ENCODE measurements at places on chromosomes 7 and 10.

DNA sequence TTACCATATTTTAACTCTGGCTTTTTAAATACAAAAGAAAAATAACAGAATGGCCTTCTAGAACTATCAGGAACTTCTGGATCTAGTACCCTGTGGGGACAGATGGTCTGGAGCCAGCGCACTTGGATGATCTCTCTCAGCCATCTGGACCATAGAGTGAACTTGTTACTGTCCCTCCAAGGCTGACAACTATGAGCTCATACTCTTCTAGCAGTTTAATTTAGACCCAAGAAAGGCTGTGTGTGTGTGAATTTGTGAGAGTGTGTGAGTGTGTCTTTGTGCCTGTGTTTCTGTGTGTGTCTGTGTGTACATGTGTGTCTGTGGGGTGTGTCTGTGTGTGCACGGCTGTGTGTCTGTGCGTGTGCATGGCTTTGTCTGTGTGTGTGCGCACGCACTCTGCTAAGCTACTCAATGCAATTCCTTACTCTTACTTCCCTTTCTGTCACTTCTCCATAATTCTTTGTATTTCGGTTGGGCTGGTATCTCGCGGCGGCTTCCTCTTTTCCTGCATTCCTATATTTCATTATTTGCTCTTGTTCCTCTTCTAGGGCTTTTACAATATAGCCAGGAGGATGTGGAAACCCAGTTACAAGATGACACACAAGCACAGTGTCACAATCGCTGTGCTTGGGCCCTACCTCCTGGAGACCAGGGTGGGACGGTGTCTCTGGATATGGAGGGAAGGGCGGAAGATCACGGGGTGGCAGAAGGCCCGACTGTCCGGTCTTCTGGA is 51.9 kb downstream of the IKZF1 start:
- H3K4me1 ChIP-seq: no peaks in the 10 kb centered on the region
- DNase-seq: no peak
- H3K27me3 ChIP-seq: no peaks in the 10 kb centered on the region
- H3K36me3 ChIP-seq: no peaks in the 10 kb centered on the region

- H3K4me3 ChIP-seq: no peak overlapping the region
- no peaks in the 10 kb centered on the region for H3K27me3 ChIP-seq
- H3K27ac ChIP-seq: no peak overlapping the region
- no peak for DNase-seq
- no peaks in the 10 kb centered on the region for H3K4me1 ChIP-seq
- H3K36me3 ChIP-seq: no peaks in the 10 kb centered on the region
Measured at GRCh38 chr7:111887734-111888133, 318.5 kb downstream of the DOCK4 start.

- no peak overlapping the region for H3K4me3 ChIP-seq
- no peaks in the 10 kb centered on the region for H3K27me3 ChIP-seq
- H3K27ac ChIP-seq: no peak overlapping the region
- peak; percentile 90 for DNase-seq
- no peaks in the 10 kb centered on the region for H3K36me3 ChIP-seq
- H3K4me1 ChIP-seq: no peaks in the 10 kb centered on the region
Measured at GRCh38 chr7:129218514-129219062, 6.2 kb upstream of the AHCYL2 start.

DNA sequence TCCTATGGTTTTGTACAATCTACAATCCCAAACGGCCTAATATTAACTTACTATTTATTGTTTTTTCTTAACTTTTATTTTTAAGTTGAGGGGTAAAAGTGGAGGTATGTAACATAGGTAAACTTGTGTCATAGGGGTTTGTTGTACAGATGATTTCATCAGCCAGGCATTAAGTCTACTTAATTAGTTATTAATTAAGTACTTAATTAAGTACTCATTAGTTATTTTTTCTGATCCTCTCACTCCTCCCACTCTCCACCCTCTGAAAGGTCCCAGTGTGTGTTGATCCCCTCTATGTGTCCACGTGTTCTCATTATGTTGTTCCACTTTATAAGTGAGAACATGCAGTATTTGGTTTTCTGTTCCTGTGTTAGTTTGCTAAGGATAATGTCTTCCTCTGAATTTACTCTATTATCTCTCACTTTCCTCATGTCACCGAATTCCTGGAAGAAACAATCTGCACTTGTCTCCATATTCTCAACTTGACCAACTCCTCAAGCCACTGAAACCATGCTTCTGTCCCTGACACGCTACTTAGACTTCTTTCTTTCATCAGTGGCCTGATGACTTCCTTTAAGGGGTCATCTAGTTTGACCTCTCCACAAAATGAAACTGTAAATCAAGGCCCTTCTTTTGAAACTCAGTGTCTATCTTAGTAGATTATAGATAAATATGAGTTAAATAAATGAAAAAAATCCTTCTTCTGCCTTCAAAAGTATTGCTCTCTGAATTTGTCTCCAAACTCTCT is 9.1 kb downstream of the CACNA2D1 start:
- no peaks in the 10 kb centered on the region for H3K36me3 ChIP-seq
- H3K27ac ChIP-seq: no peak overlapping the region
- DNase-seq: no peak
- no peaks in the 10 kb centered on the region for H3K4me1 ChIP-seq
- no peaks in the 10 kb centered on the region for H3K27me3 ChIP-seq

DNA sequence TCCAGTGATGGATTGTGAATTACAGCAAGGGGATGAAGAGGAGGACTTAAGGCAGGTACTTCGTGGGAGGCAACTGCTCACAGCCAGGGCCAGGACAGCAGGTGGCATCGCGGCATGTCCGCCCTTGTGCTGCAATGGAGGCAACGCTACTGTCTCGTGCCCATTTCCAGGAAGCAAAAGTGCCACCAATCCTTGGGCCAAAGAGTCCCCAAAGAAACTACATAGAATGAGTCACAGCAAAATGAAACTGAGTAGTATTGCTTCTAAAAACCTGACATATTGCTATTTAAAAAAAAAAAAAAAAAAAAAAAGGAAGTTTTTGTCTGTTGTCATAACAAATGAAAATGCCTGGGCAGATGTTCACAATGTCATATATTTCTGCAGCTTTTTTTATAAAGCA is 46.6 kb downstream of the RSU1 start:
- no peaks in the 10 kb centered on the region for H3K27me3 ChIP-seq
- H3K36me3 ChIP-seq: no peaks in the 10 kb centered on the region
- H3K4me1 ChIP-seq: no peaks in the 10 kb centered on the region
- DNase-seq: no peak
- H3K27ac ChIP-seq: no peak overlapping the region

DNA sequence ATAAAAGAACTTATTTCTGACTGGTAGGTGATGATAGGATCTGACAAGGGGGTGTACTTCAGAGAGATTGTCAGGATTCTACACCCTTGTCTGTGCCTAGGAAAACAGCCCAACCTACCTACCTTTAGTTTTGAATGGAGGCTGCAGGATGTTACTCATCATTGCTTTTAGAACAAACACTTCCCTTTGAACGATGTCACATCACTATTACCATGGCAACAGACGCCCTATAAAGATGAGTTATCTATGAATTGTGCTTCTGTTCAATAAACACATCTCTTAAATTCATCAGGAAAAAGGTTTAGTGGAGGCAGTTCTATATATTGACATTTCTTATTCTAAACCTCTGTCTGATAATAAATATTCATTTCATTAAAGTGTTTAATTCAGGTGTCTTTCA is 362.4 kb downstream of the CNTNAP2 start:
- no peaks in the 10 kb centered on the region for H3K36me3 ChIP-seq
- no peaks in the 10 kb centered on the region for H3K27me3 ChIP-seq
- no peak overlapping the region for H3K27ac ChIP-seq
- H3K4me1 ChIP-seq: no peaks in the 10 kb centered on the region
- no peak overlapping the region for H3K4me3 ChIP-seq

DNA sequence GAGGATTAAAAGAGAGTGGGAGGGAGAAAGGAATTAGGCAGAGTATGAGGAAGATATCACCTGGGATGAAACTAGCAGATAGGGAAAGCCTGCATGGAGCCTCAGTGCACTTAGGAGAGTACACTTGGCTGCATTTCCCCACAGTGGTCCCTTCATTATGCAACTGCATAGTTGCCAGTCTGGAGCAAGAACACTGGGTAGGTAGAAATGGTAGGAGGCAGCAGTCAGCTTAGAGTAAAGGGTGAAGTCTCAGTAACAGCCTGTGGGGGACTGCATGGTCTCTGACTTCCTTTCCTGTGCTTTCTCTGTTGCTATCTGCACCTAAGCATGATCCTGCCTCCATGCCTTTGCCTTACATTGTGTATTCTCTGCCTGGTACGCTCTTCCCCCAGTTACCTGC is 14.0 kb upstream of the PCGF5 start:
- H3K4me3 ChIP-seq: no peak overlapping the region
- no peaks in the 10 kb centered on the region for H3K36me3 ChIP-seq
- no peak overlapping the region for H3K27ac ChIP-seq
- no peaks in the 10 kb centered on the region for H3K27me3 ChIP-seq
- H3K4me1 ChIP-seq: no peaks in the 10 kb centered on the region

DNA sequence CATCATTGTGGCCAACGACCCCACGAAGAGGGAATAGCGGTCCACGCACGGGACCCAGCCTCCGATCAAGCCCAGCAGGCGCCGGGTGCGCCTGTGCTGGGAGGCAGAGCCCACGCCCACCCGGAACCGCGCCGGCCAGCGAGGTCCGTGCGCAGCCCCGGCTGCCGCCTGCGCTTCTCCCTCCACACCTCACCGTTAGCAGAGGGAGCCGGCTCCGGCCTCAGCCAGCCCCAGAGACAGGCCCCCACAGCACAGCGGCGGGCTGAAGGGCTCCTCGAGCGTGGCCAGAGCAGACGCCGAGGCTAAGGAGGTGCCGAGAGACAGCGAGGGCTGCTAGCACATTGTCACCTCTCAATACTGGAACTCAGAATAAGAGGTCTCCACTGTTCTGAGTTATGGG is 3.6 kb downstream of the ITPRID1 start:
- no peaks in the 10 kb centered on the region for H3K27me3 ChIP-seq
- H3K4me1 ChIP-seq: no peaks in the 10 kb centered on the region
- no peak overlapping the region for H3K4me3 ChIP-seq
- H3K27ac ChIP-seq: no peak overlapping the region

DNA sequence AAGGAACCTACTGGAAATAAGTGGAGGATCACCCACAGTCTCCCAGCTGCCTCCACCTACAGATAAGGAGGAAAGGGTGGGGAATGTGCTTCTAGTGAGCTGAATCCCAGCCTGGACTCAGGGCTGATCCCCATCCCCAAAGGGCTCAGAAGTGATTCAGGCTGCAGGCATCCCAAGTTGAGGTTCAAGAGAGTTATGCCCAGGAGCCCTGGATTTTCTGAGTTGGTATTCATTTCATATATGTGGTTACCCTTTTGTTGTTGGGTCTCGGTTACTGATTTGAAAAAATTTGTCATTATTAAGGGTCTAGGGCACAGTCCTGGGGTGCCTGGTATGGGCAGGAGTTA is 30.0 kb upstream of the SRGN start:
- H3K27ac ChIP-seq: no peak overlapping the region
- no peak for DNase-seq
- no peaks in the 10 kb centered on the region for H3K27me3 ChIP-seq
- no peaks in the 10 kb centered on the region for H3K36me3 ChIP-seq
- no peak overlapping the region for H3K4me3 ChIP-seq
- no peaks in the 10 kb centered on the region for H3K4me1 ChIP-seq

DNA sequence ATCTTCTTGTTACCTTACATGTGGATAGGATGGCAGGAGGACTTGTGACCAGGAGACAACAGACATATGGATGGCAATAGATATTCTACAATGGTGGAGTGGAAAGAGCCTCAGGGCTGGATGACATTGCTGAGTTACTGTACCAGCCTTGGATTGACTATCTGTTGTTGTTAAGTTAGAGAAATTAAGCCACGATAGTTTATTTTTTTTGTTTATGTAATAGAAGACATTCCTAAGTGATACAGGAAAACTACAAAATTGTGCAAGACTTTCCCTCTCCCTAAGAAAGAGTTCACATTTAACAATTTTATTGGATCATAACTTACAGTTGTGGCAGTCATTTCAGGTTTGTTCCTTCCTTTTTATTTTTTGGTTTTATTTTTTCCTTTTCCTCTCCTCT is 230.7 kb upstream of the CACNA2D1 start:
- no peaks in the 10 kb centered on the region for H3K36me3 ChIP-seq
- no peak overlapping the region for H3K4me3 ChIP-seq
- H3K27ac ChIP-seq: no peak overlapping the region
- H3K4me1 ChIP-seq: no peaks in the 10 kb centered on the region

GRCh38 chr7:103432712-103433111 is 13.3 kb downstream of the SLC26A5 start:
- DNase-seq: no peak
- H3K36me3 ChIP-seq: no peaks in the 10 kb centered on the region
- H3K4me1 ChIP-seq: no peaks in the 10 kb centered on the region

DNA sequence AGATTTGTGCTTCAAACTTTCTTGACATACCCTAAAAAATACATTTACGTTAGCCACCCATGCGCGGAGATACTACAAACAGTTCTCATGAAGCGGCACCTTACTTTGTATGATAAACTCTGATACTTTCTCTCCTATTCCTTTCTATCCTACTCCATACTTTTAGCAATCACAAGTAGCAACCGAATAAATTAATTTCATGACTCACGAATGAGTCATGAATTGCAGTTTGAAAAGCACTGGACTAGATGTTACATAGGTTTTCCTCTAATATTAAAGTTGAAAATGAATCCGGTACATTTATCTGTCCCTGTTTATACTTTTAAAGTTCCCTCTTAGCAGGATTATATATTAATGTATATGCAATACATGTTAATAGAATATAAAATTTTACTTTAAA is 67.6 kb downstream of the CUBN start:
- no peak for DNase-seq
- no peaks in the 10 kb centered on the region for H3K36me3 ChIP-seq
- no peak overlapping the region for H3K4me3 ChIP-seq
- no peaks in the 10 kb centered on the region for H3K4me1 ChIP-seq
- H3K27me3 ChIP-seq: no peaks in the 10 kb centered on the region
- H3K27ac ChIP-seq: no peak overlapping the region

DNA sequence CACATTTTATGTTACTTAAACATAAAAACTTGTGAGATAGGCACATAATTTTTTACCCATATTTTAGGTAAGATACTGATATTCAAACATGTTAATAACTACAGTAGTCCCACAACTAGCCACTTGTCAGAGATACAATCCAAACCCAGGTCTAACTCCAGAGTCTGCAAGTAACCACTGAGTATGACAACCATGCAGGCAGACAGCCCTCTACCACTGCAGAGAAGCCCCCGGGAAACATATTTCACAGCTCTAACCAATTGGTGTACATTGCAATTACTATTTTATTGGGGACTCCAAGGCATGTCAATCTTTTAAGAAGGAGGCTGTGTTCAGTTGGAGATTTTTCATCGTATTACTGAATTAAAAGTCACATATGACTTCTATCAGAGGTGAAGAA is 107.2 kb upstream of the FAM133B start:
- H3K36me3 ChIP-seq: no peaks in the 10 kb centered on the region
- no peak for DNase-seq
- H3K4me1 ChIP-seq: no peaks in the 10 kb centered on the region

DNA sequence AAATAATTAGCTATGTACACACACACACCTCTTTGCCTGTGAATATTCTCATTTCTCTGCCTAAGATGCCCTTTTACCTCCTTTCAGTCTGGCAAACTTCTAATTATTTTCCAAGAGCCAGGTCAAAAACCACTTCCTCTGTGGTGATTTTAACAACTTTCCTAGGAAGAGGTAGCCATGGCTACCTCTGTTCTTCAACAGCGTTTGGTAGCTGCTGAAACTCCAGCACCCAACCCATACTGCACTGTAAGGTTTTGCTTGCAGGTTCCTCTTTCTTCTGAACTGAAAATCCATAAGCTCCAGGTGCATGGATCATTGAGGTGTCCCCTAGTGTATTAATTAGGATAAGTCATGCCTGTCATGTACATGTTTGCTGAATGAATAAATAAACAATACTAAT is 25.6 kb downstream of the NRCAM start:
- H3K4me3 ChIP-seq: no peak overlapping the region
- H3K36me3 ChIP-seq: no peaks in the 10 kb centered on the region
- no peaks in the 10 kb centered on the region for H3K4me1 ChIP-seq
- no peak for DNase-seq
- no peak overlapping the region for H3K27ac ChIP-seq
